Amniotic stem cell (primary cell): ENCODE measurements at places on chromosomes 5 and 9.

GRCh38 chr5:170581211-170581610 lies 77.4 kb downstream of the KCNIP1 start:
- DNase-seq: no peak

GRCh38 chr9:13215791-13216554 lies 63.5 kb downstream of the MPDZ start:
- DNase-seq: no peak

- DNase-seq: no peak
These were observed 523.3 kb downstream of the LRRC70 start for GRCh38 chr5:63101870-63102269.

DNA sequence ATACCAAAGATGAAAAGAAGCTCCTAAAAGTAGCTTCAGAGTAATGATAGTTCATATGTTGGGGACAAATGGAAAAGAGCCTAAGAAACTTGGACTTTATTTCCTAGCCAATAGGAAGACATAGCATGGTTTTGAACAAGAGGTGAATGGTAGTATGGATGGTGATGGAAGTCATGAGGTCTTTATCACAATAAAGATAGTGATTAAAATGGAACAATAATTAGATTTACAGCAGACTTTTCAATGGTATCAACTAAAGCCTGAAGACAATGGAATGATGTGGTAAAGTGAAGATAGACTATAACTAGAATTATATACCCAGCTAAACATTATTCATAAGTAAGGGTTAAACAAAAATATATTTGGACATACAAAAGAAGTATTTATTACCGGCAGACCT lies 131.2 kb downstream of the RAB3C start:
- DNase-seq: no peak

- DNase-seq: no peak
These were observed 272.5 kb downstream of the GADD45G start for GRCh38 chr9:89877051-89878002.

- DNase-seq: no peak
These were observed 414.5 kb upstream of the ARRDC3 start for GRCh38 chr5:91797576-91797975.

GRCh38 chr9:109001275-109001676 lies 12.0 kb downstream of the CTNNAL1 start:
- DNase-seq: no peak

DNA sequence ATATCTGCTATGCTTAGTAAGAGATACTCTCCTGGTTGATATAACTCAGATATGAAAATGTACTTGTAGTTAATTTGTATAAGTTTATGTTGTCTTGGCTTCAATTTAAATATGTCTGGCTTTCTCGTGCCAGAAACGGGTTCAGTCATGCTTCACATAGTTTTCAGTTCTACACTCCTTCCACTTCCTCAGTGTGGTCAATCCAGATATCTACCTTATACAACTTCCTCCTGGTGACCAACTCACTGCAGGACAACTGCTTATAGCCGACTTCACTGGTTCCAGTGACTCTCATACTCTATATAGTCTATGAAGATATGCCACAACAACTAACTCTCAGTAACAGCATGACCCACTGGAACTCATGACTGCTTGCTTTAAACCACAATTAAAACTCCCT lies 690.4 kb downstream of the SLCO4C1 start:
- DNase-seq: no peak

DNA sequence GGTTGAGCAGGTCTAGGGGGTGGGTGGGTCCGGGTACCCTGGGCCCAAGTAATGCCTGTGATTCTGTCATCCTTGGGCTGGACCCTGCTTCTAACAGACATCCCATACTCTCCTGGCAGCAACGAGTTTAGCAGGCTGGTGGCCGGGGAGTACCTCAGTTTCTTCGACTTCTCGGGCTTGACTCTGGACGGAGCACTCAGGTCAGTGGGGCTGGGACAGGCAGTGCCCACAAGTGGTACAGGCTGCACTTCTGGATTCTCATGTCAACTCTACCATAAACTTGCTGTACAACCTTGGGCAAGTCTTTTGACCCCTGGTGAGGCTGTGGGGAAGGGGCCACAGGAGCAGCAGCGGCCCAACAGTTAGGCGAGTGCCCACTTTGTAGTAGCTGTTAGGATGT lies 21.8 kb downstream of the PSD2 start:
- no peak for DNase-seq

DNA sequence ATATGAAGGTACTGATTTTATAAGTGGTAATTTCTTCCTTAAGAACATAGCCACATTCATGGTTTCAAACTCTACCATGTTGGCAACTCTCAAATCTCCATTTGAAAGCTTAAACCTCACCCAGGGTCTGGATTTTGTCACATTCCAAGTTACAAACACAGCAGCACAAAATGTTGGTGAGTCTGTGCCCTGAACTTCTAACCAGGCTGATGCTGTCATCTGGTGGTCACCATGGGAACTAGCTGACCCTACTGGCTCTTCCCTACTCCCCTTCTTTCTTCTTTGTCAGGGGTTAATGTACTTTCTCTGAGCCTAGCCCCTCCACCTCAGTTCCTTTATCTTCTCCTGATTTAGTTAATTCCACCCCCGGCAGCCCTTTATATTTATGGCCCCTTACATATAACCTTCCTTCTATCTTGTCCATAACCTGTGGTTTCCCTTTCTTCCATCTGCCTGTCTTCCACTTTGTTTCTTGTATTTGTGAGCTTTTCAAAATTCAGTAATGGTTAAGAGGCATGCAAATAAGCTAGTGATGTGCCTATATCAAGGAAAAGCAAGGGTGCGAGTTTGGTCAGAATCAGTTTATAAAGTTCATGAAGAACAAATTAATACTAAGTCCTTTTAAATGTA lies 35.9 kb downstream of the TGFBR1 start:
- DNase-seq: no peak

DNA sequence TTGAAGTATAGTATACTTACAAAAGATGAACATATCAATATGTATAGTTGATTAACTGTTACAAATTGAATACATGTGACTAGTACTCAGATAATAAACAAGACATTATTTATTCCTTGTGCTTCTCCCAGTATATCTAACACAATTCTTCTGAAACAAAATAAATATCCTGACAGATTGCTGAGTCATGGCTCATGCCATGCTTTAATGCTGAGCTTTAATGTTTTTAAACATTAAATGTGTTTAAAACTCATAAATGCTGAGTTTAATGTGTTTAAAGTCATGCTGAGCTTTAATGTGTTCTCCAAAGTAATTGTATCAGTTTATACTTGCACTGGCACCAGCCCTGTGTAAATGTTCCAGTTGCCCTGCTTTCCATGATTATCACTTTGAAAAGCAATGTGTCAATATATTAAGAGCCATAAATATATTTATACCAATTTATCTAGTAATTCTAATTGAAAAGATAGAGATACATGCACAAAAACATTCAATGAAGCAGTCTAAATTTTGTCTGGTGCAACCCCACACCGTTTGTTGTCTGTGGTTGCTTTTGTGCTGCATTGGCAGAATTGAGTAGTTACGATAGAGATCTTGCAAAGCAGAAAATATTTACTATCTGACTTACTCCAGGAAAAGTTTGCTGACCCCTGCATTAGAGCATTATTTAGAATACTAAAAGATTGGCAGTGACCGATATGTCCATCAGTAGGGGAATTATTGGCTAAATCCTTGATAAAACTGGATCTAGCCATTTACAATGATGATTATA lies 15.7 kb downstream of the KIAA1958 start:
- no peak for DNase-seq

DNA sequence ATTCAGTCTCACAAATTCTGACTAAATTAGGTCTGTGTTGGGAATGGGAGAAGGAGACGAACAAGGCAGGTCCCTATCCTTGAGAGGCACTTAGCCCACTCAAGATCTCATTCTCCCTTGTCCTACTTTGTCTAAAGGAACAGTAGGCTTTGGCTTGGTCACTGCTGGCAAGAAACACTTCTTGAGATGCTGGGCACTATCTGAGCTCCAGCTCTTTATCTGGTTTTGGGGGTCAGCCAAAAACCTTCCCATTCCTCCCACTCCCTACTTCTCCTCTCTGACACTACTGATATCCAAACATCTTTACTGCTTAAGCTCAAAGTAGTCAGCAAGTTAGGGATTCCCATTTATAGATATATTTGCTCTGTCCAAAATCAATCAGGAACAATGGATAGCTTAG lies 155.2 kb downstream of the MAPKAP1 start:
- no peak for DNase-seq

DNA sequence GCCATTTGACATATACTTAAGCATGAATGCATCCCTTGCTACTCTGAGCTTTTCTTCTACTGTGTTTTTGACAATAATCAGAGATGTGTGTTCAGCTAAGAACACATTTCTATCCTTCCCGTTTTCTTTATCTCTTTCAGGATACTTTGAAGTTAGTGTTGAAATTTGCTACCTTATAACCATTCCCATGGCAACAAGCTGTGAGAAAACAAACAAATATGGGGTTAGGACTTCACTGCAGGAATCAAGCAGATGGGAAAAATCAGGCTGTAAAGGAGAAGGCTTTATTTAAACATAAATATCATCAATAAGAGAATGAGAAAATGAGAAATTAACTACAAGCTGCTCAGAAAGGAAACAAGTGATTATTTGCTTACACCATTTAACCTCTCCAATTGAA lies 35.2 kb downstream of the ZCCHC9 start:
- no peak for DNase-seq

GRCh38 chr5:179342577-179342976 lies 2.7 kb downstream of the ADAMTS2 start:
- DNase-seq: peak; percentile 33

DNA sequence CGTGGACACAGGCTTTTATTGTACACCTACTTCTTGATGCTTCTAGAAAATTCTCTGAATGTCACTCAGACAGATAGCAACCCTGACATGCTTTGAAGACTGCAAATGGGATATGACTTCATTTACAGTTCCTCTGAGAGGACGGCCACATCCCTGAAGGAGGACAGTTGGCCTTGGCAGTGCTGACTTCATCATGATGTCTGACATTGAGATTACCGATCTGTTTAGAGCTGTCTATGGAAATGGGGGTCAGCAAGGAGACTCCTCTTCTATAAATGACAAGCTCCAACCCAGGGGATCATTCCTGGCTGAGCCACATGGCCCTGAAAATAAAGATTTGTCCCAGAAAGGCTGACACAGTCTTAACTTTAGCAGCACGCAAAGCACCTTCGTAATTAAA lies 75.8 kb downstream of the NUDT12 start:
- no peak for DNase-seq

GRCh38 chr5:59609501-59610265 lies 283.8 kb downstream of the PDE4D start:
- DNase-seq: no peak

GRCh38 chr5:90866915-90867731 lies 308.5 kb downstream of the ADGRV1 start:
- no peak for DNase-seq

DNA sequence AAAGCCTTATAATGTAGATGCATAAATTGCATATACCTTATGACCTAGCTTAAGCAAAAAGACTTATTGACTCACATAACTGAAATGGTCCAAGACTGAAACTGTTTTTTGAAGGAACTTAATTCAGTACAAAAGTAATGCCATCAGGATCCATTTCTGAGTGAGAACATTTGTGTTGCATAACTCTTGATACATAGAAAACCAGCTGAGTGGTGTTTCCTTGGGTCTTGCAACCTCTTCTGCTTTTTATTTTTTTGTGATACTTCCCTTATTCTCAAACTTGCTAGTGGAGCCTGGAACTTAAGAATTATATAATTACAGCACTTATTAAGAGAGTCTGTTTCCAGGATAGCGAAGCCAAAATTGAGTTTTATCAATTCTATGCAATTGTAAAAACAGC lies 272.0 kb downstream of the MAN2A1 start:
- DNase-seq: no peak

DNA sequence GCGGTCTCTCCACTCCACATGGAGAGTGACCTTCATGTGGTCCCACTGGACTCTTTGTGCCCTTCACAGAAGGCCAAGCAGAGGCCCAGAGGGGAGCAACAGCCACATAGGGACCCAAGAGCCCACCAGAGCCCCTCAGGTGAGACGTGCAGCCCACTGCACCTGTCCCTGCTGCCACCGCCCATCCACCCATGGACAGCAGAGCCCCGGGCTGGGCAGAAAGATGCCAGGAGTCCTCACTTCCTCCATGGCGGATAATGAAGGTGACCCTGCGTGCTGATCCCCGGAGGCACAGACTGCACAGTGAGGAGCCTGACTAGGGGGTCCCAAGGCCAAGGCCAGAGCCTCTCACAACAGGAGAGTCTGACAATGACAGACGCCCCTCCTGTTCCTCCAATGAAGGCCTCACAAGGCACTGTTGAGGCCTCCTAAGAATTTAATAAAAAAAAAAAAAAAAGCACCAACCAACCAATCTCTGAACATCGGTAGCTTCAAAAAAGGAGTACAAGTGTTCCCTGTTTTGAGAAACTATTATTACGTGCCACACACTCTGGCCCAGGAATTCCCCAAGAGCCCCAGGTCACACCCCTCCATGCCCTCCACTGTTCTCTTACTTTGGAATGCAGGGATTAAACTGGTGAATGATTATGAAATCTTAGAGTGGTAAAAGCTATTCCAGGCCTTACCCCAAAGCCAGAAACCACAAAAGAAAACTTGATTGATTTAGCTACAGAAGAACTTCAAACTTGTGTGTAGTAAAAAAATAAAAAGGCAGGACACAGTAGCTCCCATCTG lies 2.8 kb upstream of the PPP1R26 start:
- DNase-seq: no peak

DNA sequence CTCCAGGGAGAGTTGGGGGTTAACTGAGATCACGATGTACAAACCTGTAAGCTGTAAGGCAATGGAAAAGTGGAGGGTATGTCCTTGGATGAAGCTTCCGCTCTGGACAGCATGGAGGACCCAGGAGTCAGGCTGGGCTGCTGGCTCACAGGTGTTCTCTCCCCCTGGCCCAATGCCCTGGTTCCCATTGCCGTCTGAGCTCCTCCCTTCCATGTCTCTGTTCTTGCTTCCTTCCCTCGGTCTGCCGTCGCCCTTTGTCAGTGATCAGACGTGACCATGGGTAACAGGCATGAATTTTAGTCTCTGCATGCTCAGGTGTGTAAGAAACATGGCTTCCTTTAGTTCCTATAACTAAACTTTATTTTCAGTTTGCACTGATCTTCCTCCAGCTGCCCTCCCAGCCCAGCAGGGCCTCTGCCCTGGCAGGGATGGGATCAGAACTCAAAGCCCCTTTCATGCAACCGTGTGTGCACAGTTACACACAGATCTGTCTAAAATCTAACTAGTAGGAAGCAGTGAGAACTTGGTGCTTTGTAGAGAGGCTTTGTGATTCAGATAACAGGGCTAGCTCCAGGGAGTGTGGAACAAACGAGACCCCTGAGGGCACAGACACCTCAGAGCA lies 51.7 kb upstream of the KCNMB1 start:
- no peak for DNase-seq

GRCh38 chr5:160312960-160313727 lies 780 bp upstream of the CCNJL start:
- no peak for DNase-seq

- DNase-seq: peak; percentile 75
These were observed 256.7 kb downstream of the CDH12 start for GRCh38 chr5:22596404-22596970.

GRCh38 chr9:136133191-136133958 lies 14.7 kb upstream of the TMEM250 start:
- DNase-seq: no peak

DNA sequence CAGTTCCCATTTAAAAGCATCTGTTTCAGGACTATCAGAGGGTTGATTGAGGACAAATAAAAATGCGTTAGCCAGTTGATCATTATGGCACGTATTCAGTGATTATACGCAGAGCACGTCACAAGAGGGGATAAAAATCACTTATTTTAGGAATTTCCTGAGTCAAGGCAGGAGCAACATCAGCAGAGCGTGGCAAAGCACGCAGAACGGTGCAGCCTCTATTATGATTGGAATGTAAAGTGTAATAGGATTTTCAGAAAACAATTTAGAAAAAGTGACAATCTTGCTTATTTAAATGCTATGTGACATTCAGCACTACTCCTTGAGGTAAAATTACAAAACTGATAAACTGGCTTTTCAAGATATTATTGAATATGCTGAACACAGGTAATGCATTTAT lies 413.6 kb upstream of the DAP start:
- no peak for DNase-seq
